ENCODE measurements at places on chromosomes 3 and 15.

GRCh38 chr15:25732191-25732590 lies 130.9 kb downstream of the ATP10A start:
- DNase-seq: no peak

GRCh38 chr15:63283126-63283525 lies 5.7 kb downstream of the APH1B start:
- no peak for DNase-seq

- no peak for DNase-seq
These were observed 247.7 kb downstream of the ZBTB20 start for GRCh38 chr3:114899186-114899931.

DNA sequence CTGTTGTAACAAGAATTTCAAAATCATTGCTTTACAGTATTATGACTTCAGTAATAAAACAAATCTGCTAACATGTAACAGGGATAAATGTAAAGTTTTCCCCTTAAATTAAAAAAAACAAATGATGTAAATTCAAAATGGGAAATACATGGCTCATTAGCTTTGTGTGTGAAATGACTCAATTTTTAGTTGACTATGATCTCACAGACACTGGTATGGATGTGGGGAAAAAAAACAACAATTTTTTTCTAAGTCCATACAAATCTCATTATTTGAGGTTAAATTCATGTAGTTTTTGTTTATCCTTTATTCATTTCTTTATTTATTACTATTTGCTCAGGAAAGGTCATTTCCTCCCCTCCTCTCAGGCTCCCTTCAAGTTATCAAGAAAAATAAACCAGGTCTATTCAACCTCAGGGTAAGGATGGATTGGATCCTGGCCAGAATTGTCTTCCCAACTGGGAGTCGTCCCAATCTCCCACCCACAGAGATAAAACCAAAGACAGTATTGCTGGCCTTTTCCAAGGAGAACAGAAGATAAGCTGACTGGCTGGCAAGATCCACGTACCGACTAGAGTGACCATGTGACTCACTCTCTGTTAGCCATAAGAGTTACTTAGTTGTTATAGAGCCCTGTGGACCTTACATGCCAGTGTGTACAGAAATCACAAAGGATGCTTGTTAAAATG lies 373.3 kb downstream of the GAP43 start:
- DNase-seq: no peak

DNA sequence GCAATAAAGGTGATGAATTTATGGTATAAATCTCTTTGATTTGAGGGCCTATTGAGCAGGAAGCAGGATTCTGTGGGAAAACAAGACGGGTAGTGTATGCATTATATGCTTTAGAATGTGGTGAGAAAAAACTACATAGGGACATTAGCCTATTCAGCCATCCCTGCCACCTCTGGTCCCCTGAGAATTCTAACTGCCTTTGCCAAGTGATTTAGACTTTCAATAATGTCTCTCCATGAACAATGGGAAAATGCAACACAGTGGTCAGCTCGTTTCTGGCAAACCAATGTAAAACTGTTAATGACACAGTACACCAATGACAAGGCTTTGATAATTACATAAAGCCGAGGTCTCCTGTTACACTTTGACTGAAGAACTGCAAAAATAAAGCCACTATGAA lies 314.7 kb upstream of the CNTN4 start:
- no peak for DNase-seq

GRCh38 chr3:143650827-143651226 lies 197.4 kb downstream of the SLC9A9 start:
- DNase-seq: no peak

DNA sequence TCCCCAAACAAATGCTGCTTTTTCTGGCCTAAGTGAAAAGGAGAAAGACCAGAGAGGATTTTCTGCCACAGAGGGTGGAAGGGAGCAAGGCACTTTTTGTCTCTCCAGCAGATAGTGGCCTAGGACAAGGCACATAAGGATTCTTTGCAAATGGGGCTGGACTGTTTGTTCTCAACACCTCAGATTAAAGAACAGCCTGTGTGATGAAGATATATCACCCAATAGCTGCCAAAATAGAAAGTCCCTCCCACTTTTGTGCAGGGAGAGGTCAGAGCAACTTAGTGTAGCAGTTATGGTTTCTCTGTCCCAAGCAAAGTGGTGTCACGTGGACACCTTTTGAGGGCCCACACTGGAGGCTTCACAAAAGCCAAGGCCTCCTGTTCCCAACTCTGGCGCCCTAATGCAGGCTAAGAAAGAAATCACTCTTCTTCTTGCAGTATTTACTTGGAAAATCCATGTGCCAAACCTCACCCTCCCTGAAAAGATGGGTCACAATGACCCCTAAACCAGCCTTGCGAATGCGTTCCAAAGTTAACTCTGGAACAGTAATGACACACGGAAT lies 84.9 kb downstream of the LRIG1 start:
- DNase-seq: no peak

DNA sequence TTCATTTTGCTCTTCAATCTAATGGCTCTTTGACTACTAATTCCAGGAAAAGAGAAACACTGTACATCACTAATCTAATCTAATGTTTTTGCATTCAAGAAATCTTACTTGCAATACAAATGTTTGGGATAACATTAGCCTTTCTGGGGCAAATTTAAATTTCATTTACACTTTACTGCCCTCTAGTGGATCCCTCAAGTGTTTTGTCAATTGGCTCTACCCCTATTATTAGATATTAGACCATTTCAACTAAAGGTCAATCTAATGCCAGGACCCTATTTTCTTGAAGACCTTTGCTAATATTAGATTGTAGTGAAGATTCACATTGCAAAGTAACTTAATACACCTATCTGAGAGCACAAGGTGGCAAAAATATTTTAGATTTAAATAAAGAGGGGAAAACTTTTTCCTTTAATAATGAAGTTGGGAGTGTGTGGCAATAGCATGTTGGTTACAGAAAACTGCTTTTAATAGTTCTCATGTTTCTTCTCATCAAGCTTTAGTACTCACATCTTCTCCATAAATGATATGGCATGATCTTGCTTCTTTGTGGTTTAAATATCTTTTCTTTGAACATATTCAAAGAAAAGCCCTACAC lies 5.0 kb downstream of the C2CD4A start:
- peak; percentile 35 for DNase-seq

DNA sequence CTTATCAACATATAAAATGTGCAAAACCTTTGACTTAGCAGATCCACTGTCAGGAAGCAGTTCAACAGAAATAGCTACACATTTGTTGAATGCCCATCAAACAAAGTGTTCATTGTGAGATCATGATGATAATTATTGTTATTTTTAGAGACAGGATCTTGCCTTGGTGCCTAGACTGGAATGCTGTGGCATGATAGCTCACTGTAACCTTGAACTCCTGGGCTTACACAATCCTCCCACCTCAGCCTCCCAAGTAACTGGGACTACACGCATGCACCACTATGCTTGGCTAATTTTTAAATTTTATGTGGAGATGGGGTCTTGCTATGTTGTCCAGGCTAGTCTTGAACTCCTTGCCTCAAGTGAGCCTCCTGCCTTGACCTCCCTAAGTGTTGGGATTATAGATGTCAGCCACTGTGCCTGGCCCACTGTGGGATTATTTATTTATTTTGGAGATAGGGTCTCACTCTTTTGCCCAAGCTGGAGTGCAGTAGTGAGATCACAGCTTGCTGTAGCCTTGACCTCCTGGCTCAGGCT lies 8.8 kb downstream of the MAP2K5 start:
- DNase-seq: no peak

DNA sequence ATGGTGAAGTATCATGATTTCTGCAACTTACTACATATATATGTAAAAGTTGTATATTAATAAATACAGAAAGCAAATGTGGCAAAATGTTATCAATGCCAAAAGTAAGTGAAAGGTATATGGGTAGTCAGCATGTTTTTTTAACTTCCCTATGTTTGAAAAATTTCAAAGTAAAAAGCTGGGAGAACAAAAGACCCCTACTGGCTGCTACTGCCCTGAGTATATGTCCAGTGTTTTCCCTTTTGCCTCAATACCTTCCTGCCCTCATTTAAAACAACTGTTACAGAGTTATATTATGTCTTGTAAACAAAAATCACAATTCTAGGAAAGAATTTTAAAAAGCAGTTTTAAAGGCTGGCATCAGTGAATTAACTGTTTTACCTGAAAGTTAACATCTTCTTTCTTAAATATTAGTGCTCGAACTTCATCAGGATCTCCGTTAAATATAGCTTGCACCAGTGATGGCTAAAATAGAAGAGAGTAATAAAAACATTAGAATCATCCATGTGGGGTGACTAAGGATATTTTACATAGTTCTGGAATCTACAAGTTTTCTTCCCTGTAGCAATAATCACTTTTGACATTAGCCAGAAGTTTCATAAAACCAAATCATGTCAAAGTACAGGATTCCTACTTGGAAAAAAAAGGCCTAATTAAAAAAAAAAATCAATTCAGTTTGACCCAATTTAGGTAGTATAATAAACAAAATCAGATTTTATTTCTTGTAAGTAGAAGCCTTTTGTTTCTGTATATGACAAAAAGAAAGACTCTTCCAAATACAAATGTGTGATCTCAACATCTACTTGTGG lies 2.7 kb downstream of the ANKRD28 start:
- DNase-seq: no peak

DNA sequence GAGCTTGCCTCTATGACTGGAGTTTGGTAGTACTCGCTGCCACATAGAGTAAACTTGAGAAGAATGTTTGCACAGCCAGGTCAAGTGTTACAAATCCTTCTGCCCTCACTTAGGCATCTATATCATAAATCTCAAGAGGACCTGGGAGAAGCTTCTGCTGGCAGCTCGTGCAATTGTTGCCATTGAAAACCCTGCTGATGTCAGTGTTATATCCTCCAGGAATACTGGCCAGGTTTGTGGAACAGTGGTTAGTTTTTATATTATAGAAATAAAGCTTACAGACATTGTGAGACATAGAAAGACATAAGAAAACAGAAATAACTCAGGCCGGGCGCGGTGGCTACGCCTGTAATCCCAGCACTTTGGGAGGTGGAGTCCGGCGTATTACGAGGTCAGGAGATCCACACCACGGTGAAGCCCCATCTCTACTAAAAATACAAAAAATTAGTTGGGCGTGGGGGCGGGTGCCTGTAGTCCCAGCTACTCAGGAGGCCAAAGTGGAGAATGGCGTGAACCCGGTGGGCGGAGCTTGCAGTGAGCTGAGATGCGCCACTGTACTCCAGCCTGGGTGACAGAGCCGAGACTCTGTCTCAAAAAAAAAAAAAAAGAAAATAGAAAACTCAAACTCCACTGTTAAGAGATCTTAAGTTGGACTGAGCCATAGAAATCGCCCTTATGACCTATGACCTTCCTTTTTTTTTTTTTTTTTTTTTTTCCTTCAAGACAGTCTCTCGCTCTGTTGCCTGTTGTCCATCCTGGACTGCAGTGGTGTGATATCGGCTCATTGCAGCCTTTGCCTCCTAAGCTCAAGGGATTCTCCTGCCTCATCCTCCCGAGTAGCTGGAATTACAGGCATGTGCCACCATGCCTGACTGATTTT lies 2.2 kb downstream of the RPSA start:
- DNase-seq: no peak

GRCh38 chr3:98564282-98565005 lies 29.0 kb downstream of the CPOX start:
- peak; percentile 51 for DNase-seq

- DNase-seq: no peak
These were observed 372.1 kb downstream of the ROBO2 start for GRCh38 chr3:77412021-77412438.

GRCh38 chr3:78588906-78589621 lies 1178.7 kb downstream of the ROBO1 start:
- no peak for DNase-seq

GRCh38 chr3:142608631-142609030 lies 12.4 kb downstream of the PLS1 start:
- no peak for DNase-seq

DNA sequence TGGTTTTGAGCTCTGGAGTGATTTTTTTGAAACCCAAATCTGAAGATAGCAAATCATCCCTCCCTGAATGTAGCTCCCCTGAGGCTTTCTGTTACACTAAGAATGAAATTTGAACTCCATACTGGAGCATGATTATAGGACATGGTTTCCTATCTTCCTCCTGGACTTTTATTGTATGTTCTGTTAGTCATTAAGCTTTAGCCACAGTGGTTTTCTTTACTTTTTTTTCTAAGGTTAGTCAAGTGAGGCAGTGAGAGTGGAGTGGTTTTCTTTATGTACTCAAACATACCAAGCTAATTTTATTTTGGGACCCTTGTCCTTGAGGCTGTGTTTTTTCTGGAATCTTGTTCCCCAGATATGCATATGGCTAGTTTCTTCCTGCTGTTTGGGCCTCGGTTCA lies 55.2 kb upstream of the FRMD4B start:
- DNase-seq: no peak

- DNase-seq: no peak
These were observed 66.2 kb downstream of the THRB start for GRCh38 chr3:24428481-24428880.

GRCh38 chr3:43620831-43621655 lies 768 bp downstream of the ANO10 start:
- DNase-seq: no peak

- DNase-seq: no peak
These were observed 65.5 kb downstream of the MEF2A start for GRCh38 chr15:99631255-99631654.

GRCh38 chr15:33866101-33866737 lies 102.1 kb upstream of the CHRM5 start:
- no peak for DNase-seq

GRCh38 chr3:20857636-20858035 lies 671.6 kb upstream of the SGO1 start:
- no peak for DNase-seq

- DNase-seq: no peak
These were observed 443.3 kb downstream of the VGLL3 start for GRCh38 chr3:86547692-86548091.

GRCh38 chr3:42130329-42131070 lies 39.3 kb downstream of the TRAK1 start:
- DNase-seq: no peak

DNA sequence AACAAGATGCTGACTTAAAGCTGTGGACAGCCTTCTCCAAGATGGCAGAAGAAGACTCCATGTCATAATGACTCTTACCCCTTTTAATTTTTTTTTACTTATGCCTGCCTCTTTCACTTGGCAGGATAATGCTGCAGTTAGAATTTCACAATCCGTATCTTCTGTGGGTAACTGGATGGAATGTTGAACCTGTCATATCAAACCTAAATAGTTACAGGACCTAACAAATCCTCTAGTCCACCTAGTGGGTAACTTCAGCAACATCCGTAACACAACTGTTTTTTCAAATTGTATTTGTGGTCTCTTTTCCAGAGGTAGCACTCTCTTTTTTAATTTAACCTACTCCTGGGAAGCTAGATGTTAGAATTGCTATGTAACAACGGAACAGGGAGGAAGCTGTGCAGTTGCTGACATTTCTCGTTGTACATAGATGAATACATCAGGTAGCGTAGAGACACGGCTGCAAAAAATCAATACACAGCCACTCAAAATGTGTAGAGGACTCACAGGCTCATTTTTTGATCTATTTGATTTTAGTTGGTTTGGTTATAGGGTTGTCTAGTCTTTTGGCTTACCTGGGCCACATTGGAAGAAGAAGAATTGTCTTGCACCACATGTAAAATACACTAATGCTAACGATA lies 43.9 kb upstream of the TRPM1 start:
- no peak for DNase-seq

- DNase-seq: no peak
These were observed 26.8 kb upstream of the CHRM5 start for GRCh38 chr15:33941279-33942063.

- DNase-seq: no peak
These were observed 197.6 kb downstream of the RORA start for GRCh38 chr15:61031532-61031931.
